Skeletal muscle cell (primary cell): ENCODE measurements at places on chromosomes 11 and 22.

GRCh38 chr22:45131749-45132148 is 32.0 kb upstream of the NUP50 start:
- no peak for DNase-seq

- DNase-seq, result no peak
These were observed 11.1 kb downstream of the PLAAT3 start for GRCh38 chr11:63603180-63603518.

DNA sequence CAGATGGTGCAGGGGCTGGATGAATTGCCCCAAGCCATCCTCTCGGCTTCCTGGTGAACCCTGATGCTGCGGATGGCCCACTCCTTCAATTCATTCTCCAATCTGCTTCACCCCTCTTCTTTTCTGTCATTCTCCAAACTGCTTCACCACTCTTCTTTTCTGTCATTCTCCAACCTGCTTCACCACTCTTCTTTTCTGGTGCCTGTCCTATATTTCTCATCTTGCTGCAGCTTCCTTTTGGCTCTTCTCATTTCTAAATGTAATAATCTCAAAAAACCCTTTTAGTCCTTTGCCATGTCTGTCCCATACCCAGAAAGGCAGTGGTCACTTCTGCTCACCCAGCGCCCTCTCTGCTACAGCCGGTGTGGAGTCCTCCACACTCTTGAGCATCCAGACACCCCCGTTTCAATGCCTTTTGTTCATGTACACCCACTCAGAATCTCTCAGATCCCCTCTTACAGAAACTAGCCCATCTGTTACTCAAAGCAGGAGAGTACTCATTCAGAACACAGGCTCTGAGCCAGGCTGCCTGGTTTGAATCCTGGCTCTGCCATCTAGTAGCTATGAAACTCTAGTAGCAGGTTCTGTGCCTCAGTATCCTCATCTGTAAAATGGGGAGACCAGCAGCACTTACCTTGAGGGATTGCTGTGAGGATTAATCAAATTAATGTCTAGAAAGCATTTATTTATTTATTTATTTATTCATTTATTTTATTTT is 14.9 kb downstream of the SERPIND1 start:
- DNase-seq, result no peak

GRCh38 chr22:25567251-25567675 is 2.8 kb downstream of the GRK3 start:
- DNase-seq, result no peak

GRCh38 chr22:49351761-49352227 is 475.9 kb downstream of the BRD1 start:
- DNase-seq, result no peak

- no peak for DNase-seq
These were observed 426 bp upstream of the GDPD5 start for GRCh38 chr11:75526192-75526541.

GRCh38 chr11:68841718-68842426 is at the start of gene CPT1A:
CPT1A (minus strand) TSS chr11:68841916; CDS start chr11:68815474, 26,442 bp downstream.
- DNase-seq, result peak; percentile 11

DNA sequence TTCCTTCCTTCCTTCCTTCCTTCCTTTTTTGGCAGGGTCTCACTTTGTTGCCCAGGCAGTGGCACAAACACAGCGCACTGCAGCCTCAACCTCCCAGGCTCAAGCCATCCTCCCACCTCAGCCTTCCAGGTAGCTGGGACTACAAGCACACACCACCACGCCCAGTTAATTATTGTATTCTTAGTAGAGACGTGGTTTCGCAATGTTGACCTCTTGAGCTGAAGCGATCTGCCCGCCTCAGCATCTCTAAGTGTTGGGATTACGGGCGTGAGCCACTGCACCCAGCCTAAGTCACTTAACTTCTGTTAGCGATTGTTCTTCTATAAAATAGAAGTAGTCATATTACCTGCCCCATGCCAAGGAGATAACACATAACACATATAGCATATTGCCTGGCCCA is 2.8 kb upstream of the SYTL2 start:
- DNase-seq, result no peak

- no peak for DNase-seq
These were observed 5.6 kb downstream of the AP1B1 start for GRCh38 chr22:29382580-29383302.
